ENCODE measurements at places on chromosomes 16 and 17.

GRCh38 chr17:18961634-18962493 is 9.9 kb downstream of the SLC5A10 start:
- no peak for DNase-seq

GRCh38 chr17:48514477-48514876 is 16.3 kb downstream of the HOXB1 start:
- no peak for DNase-seq

DNA sequence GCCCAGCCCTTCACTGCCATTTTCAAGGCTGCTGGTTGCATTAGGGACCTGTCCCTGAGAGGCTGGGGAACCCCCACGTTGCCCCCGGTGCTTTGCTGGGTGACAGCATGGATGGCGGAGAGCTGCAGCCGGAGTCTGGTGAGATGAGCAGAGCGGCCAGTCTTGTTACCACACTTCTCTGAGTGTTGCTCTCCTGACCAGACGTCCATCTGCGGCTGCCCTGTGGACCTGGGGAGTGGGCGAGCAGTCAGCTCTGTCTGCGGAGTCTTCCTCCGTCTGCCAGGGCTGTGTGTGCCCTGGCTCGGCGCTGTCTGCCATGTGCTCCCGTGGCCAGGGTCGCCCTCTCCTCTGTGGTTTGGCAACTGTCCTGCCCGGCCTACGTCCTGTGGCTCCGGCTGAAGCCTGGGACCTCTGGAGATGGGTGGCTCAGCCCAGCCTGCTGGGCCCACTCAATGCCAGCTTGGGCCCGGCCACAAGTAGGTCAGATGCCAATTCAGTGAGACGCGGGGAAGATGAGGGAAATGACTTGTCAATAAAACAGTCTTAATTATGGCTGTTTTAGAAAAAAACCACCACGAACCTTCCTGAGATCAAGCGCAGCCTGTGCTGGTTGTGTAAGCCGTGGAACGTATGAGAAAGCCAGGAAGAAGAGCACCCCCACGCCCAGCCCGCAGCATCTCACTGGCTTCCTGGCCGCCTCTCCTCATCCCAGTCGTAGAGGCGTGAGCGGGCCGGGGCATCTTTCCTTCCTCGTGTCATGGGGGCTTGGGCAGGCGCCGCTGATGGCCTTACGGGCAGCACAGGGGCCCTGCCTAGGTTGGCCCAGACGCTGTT is 7.9 kb downstream of the KCTD5 start:
- no peak for DNase-seq

DNA sequence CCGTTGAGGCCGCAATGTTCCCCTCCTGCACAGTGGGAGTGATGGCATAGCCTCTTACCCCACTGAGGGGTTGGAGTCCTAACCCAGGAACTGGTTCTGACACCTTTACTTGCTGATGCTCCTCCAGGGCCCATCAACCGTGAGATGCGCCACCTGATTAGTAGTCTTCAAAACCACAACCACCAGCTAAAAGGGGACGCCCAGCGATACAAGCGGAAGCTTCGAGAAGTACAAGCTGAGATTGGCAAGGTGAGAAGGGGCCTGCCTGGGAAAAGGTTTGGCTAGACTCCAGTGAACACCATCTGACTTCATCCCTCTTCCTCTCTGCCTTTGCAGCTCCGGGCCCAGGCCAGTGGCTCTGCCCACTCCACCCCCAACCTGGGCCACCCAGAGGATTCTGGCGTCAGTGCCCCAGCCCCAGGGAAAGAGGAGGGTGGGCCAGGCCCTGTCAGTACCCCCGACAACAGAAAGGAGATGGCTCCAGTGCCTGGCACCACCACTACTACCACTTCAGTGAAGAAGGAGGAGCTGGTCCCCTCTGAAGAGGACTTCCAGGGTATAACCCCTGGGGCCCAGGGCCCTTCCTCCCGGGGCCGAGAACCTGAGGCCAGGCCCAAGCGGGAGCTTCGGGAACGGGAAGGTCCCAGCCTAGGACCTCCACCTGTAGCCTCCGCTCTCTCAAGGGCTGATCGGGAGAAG is 5.8 kb downstream of the RNF40 start:
- DNase-seq: no peak

DNA sequence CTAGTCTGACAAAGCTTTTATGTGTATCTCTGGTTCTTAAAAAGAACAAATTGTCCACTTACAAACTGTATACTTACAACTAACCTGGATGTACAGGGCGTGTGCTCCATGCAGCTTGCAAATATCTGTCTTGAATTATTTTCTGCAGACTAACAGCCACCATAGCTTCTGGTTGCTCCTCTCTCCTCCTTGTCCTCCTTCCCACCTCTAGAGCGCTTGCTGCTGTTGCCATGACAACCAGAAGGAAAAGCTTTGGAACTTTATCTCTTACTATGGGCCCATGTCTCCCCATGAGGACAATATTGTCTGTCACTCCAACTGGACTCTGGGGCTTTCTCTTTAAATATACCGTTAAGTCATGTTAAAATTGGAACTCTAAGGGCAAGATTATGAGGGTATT is 71.5 kb upstream of the DHX40 start:
- no peak for DNase-seq

DNA sequence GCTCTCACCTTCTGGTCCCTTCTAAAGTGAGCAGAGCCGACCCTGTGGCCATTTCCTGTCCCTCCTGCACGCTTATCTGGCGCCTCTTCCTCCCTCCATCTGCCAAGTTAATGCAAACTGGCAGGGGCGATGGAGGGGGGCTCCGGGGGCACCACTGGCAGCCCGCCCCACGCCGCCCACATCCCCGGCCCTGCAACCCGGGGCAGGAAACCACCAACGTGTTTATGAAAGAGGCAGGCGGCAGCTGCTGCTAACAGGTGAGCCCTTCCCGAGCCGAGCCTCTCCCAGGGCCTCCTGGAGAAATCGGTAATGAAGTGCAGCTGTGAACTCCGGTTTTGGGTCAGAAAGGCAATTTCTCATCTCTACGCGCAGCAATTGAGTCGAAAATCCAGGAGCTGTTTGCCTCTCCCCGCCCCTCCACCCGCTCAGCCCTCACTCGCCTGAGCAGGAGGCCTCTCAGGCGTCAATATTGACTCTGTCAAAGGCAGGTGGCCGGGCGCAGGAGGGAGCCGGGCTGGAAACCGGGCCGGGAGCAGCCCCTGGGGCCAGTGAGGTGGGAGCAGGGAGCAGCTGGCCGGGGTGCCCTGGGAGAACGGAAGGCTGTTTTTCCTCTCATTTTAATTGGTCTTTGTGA is 164.4 kb upstream of the GSE1 start:
- DNase-seq: no peak

Measured in left renal pelvis (tissue), 4 donors.